CD8-positive, alpha-beta memory T cell (primary cell): ENCODE measurements at places on chromosomes 7 and 10.
A peak's percentile ranks its signal among the peaks of the same experiment; 100 is the strongest.

- no peak for DNase-seq
Observed at GRCh38 chr10:86770412-86770960, 14.1 kb downstream of the BMPR1A start.

- no peak for DNase-seq
Observed at GRCh38 chr10:6047847-6048246, 14.3 kb downstream of the IL2RA start.

DNA sequence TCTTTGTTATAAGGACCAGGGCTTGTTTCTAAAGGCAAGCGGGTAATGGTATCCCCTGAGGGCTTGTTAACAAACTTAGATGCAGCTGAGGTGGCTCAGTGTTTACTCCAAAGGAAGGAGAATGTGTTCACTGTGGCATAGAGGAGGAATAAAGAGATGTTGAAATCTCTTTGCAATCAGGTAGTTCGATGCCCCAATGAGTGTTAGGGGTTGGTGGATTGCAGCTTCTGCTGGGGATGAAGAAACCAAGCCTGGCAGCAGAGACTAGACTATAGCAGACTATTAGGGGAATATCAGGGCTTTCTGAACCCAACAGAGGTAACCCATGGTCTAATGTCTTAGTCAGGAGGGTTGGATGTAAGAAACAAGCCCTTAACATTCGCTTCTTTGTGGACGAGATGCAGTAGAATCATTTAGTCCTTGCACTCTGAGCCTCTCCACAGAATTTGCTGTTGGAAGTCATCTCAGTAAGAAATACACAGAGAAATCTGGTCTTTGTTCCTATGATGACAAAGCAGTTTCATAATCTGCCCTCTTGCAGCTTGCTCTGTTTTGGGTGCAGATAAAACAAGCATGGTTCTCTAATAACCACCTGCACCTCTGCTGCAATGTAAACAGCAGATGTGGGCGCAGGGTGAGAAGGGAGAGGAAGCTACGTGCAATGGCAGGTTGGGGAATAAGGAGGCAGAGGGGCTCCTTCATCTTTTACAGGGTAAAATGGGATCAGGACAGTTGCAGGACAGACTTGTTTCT, 108.6 kb downstream of the NRF1 start:
- DNase-seq = no peak

- no peak for DNase-seq
Observed at GRCh38 chr10:99908512-99908911, 101.2 kb downstream of the DNMBP start.

GRCh38 chr7:4724648-4725013, 42.5 kb downstream of the FOXK1 start:
- no peak for DNase-seq

- peak; percentile 42 for DNase-seq
Observed at GRCh38 chr7:101562531-101563197, 66.4 kb downstream of the MYL10 start.

GRCh38 chr10:113859261-113859660, 4.8 kb downstream of the NHLRC2 start:
- DNase-seq = no peak

DNA sequence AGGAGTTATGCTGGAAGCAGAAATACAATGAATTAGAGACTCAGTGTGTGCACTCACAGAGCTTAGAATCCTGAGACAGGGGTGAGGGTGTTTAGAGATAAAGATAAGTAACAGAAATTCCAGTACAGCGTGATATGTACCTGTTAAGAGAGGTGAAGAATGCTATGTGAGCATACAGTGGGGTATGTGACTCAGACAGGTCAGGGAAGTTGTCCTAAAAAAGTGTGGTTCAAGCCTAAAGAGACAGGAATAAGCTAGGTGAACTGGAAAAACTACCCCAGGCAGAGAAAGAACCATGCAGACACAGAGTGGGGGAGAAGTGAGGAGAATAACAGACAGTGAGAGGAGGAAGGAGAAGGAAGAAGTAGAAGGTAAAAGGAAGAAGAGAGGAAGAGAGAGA, 8.6 kb downstream of the SMIM30 start:
- DNase-seq = no peak

DNA sequence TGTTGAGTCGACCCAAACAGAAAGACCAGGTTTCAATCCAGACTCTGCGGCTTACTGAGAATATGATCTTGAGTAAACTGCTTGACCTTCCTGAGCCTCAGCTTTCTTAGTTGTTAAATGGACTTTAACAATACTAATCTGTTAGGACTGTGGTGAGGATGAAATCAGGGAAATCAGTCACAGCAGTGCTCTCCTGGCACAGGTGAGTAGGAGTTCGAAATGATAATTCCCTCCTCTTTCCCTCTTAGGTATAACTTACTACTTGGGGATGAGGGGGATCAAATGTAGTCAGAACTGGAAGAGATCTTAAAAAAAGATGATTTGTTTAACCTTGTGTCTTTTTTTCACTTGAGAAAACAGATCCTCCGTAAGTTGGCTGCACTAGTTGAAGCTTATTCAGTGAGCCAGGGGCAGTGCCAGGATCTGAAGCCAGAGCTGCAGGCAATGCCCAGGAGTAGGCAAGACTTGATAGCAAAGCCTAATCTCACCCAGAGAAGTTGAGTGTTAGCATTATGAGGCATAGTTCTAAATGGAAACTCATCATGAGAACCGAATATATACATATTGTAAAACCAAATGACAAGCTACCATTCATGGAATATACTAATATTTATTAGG, 1.8 kb upstream of the MAGI2 start:
- DNase-seq = no peak

DNA sequence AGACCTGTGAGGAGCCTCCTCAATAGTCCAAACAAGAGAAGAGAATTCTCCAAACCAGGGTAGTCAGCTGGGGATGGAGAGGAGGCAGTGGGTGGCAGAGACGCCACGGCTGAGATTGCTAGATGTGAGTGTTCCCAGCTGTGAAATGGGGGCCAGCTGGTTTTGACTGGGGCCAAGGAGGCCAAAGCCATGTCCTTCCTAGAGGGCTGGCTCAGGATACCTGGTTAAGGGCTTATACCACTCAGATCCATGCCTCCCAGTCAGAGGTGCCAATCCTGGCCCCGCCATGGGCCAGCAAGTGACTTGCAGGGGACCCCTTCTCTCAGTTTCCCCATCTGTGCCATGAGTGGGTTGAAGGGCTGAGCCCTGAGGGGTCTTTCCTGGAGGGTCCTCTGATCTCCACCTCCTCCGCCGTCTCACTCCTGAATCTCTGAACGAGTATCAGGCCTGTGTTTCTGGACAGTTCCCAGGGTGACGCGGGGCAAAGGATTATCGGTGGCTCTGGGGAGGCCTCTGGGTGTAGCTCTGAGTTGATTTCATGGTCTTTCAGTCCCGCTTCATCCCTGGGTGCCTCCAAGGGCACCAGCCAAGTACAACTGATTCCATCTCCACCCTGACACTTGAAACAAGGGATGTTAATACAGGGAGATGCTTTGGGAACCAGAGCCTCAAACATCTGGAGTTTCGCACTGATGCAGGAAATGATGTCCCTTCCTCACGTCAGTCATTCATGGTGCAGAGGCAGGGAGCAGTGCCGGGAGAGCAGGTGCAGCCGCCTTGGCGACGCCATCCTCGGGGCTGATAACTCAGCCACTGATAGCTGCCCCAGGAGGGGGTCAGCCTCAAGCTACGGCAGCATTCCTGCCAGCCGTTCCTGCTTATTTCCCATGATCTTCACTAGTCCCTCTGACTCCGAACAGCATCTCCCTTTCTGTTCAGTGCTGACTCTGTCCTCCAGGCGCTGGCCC, 126.7 kb downstream of the RGS10 start:
- no peak for DNase-seq

GRCh38 chr10:21496343-21497176, 28.9 kb downstream of the SKIDA1 start:
- peak; percentile 48 for DNase-seq

DNA sequence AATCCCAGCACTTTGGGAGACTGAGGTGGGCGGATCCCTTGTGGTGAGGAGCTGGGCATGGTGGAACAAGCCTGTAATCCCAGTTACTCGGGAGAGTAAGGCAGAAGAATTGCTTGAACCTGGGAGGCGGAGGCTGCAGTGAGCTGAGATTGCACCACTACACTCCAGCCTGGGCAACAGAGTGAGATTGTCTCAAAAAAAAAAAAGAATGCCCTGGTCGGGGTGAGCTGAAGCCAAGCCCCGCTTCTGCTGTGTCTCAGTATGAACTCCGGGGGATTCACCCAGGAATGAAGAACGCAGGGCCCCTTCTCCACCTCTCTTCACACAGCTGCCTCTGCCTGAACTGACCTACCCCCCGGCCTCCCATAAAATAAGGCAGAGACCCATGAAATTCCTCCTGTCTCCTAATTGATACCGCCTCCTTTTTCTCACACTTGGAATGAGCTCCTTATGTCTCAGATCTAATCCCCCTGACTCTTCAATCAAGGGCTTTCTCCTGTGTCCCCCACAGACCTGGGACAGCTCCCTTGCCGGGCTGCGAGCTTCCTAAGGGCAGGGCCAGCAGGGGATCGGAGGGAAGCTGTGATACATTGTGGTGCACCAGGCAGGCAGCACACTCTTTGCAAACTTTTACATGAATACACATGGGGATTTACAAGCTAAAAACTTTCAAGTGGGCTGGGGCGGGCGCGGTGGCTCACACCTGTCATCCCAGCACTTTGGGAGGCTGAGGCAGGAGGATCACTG, 911 bp upstream of the ZP3 start:
- no peak for DNase-seq

DNA sequence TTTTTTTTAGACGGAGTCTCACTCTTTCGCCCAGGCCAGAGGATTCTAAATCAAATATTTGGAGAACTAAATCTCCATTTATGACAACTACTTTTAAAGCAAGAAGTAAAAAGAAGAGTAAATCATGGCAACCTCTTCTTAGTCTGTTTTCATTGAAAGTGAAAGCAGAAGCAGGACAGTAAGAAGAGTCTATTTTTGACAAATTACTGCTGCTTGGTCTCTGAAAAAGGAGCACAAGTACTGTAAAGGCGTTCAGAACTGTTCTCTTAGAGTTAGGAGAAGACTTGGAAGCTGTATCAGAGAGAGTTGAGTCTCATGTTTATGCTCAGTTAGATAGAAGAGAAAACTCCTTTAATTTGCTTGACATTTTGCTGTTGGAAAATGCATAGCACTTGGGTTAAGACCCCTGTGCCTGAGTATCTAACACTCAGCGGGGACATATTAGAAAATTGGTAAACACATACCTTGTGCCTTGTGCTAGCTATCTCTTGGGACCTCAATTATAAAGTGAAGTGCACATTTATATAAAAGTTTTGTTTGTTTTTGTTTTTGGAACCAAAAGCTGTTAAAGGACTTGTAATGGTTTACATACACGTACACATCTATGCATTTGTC, 433.0 kb downstream of the ANKRD7 start:
- DNase-seq = no peak

- DNase-seq = no peak
Observed at GRCh38 chr7:1210979-1211608, 21.6 kb upstream of the UNCX start.

DNA sequence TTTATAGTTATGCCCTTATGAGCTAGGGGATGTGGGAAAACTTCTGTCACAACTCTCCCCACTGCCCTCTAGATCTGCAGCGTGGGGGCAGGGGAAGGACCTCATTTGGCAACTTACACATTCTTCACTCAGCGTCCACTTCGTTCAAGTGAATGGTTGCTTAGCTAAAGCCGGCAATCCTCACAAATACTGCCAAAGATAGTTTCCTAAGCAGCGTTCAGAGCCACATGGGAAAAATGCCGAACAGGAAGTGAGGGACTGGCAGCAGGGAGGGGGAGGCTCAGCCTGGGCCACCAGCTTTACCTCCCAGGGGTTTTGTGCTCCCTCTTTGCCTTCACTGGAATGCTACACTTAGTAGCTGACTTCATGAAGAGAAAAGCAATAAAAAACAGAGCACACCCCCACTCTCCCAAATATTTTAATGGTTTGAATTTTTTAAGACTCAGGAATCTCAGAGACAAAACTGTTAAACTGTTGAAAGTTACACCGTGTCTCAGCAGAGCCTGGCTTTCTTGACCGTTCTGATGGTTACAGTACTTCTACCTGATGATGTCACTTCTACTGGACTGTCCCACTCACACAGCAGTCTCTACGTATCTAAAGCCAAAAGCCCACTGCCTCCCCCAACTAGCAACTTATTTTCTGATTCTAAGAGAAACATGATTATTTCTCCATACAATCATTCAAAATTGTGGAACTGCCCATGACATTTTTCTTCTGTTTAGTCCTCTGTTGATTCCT, 10.4 kb downstream of the GRM3 start:
- DNase-seq = no peak

DNA sequence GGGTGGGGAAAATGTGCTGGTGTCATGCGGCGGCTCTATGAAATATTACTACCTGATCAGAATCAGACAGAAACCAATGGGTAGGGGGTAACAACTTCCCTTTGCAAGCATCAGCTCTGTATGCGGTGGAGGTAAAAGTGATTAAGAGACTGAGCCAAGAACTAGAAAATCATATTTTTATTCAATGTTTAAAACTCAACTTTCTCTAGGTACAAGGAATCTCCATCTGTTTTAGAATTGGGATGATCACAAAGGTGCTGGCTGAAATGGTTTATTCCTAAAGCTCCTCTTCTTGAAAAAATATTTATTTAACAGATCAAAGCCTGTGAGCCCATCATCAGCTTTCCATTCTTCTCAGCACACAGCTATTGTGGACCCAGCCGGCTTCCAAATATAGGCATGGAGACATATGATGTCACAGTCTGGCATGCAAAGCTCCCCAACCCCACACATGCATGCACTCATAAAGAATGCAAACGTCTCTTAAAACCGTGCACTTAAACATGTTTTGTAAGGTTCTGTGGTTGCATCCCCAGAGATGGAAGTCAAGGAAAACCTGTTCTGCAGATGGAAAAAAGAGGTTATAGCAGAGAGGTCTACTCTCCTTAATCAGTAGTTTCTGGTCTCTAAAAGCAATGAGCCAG, 126.0 kb downstream of the SKIDA1 start:
- DNase-seq = no peak

- no peak for DNase-seq
Observed at GRCh38 chr10:13247246-13247645, 13.1 kb upstream of the UCMA start.
